ENCODE measurements at places on chromosomes 13 and 19.

- DNase-seq: no peak
These were observed 30.4 kb upstream of the CYP4F8 start for GRCh38 chr19:15584541-15585115.

- DNase-seq: no peak
These were observed 55.9 kb upstream of the SERP2 start for GRCh38 chr13:44317752-44318151.

DNA sequence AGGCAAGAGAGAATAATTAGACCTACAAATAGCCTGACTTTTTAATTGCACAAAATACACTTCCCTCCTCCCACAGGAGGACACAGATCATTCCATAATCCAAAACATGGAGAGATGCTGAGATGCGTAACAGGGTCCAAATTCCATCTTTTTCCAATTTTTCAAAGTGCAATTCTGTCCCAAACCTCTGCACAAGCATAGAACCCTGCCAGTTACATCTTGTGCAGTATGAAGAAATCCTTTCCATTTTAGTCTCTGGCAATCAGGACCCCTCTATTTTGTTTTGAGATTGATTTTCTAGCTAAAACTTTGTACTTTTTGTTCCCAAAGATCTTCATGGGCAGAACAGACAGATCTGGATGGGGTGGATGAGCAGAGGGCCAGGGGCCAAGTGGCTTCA lies 209.2 kb downstream of the B3GLCT start:
- no peak for DNase-seq

- DNase-seq: no peak
These were observed 2.3 kb downstream of the TULP2 start for GRCh38 chr19:48896191-48896720.

GRCh38 chr19:1388637-1389026 lies 4.9 kb downstream of the NDUFS7 start:
- no peak for DNase-seq
